ENCODE measurements at places on chromosomes 6 and 20. TPM values are rescaled to one million over a fixed set of nuclear protein-coding genes. Genes with fewer than 3 reads are reported as not detected.
A peak's percentile ranks its signal among the peaks of the same experiment; 100 is the strongest.

The PRDM13 gene
- total RNA-seq = not detected

The PPIL6 gene
- total RNA-seq = not detected

The SYCP2L gene
- not detected for total RNA-seq

- H3K36me3 ChIP-seq = peaks cover 45% of the 10 kb centered on the region
- no peak overlapping the region for H3K4me3 ChIP-seq
- H3K4me1 ChIP-seq = peaks cover 6% of the 10 kb centered on the region
- peak overlapping the region; percentile 53 for H3K27ac ChIP-seq
- peak; percentile 38 for DNase-seq
These were observed 48.4 kb downstream of the PLAGL2 start for GRCh38 chr20:32158943-32159660.

DNA sequence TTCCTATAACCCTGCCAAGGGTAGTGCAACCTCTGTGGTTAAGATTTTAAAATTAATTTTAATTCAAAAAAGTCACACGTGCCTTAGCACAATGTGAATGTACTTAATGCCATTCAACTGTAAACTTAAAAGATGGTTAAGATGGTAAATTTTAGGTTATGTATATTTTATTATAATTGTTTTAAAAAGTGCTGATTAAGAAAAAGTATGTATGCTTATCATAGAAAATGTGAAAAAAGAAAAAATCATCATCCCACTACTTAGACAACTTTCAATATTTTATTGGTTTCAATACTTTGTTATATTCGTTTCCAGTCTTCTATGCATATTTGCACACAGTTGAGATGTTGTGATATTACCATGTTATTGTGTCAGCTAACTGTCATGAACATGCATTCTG is 18.7 kb downstream of the ARFGEF2 start:
- no peaks in the 10 kb centered on the region for H3K27me3 ChIP-seq
- H3K27ac ChIP-seq = no peak overlapping the region
- H3K4me3 ChIP-seq = no peak overlapping the region
- no peak for DNase-seq

- no peak overlapping the region for H3K27ac ChIP-seq
- peaks cover 38% of the 10 kb centered on the region for H3K36me3 ChIP-seq
- H3K4me1 ChIP-seq = peaks cover 36% of the 10 kb centered on the region
- DNase-seq = no peak
- no peak overlapping the region for H3K4me3 ChIP-seq
These were observed 9.9 kb downstream of the TTI1 start for GRCh38 chr20:38023181-38024001.
